ACHN (cell line): ENCODE measurements at places on chromosomes 4 and X.

- no peak for DNase-seq
Measured at GRCh38 chr4:130025701-130026100, 929.7 kb downstream of the C4orf33 start.

GRCh38 chr4:47386146-47386545, 77.4 kb downstream of the COMMD8 start:
- no peak for DNase-seq

DNA sequence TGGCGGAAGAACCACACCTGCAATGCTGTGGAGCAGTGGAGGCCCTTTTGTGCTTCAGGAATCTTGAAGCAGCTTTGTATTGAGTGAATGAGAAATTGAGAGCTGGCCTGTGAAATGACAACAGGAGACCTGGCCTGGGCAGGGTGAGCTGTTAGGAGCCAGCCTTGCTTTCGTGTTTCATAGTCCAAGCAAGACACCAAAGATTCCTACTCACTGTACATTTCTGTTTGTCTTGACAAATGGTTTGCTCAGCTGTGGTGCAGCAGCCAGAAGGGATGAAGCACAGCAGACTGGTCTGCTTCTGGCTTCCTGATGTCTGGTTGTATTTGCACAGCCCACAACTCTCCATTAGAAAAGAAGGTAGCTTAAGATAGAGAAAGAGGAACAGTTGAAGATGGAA, 96.5 kb downstream of the GATB start:
- DNase-seq: no peak

DNA sequence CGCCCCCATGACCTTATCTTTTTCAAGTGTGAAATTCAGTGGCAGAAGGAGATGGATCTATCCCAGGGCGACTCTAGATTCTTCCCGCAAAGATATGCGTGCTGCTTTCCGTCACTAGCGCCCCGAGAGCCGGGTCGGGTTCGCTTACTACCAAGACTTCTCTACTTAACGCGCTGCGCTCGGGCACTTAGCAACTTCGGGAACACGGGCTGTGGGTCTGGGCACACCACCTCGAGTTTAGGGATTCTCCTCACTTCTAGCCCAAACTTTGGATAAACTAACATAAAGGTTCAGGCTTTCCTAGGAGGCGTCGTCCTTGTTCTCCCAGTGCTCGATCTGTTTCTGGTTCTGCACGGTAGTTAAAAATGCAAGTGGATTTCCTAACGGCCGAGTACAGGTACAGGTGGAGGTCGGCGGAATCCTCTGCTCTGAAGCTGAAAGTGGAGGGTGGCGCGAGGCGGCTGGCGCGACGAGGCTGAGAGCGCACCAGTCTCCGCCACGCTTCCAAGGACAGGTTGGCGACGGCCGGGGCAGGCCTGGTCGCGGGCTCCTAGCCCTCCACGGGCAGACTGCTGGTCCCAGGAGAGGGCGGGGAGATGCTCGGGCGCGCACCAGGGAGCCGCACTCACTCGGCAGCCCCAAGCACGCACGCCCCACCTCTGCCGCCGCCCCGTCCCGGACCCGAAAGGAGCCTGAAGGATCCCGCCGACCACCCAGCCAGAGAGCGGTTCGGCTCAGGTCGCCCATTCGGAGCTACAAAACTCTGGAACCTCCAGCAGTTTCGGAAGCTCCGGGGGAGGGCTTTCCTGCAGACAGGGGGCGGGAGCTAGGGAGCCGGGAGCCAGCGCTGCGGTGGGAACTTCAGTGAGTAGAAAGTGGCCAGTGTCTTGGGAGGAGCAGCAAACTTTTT, 100.8 kb upstream of the TENM3 start:
- peak; percentile 48 for DNase-seq

- DNase-seq: peak; percentile 29
Measured at GRCh38 chr4:24067367-24068193, 177.7 kb upstream of the PPARGC1A start.

DNA sequence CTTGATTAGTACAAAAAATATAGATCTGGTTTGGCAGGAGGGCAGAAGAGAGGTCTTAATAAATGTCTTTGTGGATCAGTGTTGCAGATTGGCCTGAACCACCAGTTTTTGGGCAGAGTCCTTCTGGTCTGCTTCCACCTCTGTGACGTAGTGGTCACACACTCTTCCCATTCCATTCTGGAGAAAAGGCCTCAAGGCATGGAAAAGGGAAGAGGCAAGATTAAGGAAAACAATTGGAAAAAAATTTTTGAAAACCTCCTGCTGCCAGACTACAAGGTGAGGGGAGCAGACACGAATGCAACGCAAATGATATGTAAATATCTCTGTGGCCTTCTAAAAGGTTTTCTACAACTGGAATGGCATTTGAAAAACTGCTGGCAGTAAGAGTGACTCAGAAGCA, 24.3 kb upstream of the FAM47C start:
- DNase-seq: no peak

DNA sequence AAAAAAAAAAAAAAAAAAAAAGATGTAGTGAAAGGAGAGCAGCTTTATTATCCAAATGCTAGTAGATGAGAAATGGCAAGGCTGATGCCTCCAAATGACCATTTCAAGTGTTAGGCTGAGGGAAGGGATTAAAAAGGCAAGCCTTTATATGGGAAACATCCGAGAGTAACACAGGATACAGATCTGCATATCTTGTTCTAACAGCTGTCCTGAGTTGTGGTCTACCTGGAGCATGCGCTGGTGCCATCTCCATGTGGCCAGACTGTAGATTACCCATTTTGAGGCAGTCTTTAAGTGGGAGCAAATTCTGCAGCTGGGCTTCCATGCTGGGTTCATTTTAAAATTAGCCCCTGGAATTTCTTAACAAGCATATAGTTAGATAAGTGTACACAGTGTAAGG, 26.0 kb upstream of the ELF2 start:
- no peak for DNase-seq

DNA sequence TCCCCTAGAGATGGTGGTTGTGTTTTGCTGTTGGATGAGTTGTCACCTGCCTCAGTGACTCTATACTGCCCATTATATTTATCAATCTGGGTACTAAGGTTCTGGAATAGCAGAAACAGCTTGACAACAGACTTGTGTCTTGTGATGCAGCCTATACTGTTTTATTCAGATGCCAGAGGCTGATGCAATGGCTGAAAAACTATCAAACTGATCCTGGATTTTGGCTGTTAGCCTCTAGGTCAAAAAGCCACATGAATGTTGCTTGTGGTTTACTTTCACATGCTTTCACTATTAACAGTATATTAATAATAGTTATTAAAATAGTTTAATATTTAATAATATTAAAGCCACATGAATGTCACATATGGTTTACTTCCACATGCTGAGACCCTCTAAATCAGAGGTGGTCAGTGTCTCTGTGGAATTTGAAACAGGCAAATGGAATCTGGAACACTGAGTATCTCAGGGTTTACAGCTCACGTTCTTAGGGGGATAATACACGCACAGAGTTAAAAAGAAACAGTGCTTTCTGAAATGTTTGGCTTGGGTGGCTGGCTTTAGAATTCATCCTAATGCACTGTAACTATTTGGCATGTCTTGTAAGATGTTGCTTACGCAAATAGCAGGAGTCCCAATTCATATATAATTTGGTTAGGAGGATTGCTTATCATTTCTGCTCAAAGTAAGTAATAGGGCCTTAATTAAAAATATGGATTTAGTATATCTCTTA, 82.5 kb upstream of the LCORL start:
- no peak for DNase-seq

DNA sequence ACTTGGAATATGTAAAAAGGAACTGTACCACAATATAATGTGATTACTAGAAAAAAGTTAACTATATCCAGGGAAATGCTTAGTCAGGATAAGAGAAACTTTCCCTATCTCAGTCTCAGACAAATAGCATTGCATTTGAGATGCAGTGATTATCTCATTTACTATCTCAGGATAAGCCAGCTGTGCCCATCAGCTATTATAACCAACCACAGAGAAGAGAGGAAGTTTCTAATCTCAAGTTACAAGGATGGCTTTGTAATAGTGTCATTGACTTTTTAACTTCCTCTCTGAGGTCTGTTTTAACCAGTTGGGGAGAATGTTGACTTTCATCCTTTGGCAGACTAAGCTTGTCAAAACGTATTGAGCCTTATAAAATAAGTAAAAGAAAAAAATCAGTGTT, 56.5 kb downstream of the SNX25 start:
- DNase-seq: no peak

GRCh38 chr4:41280010-41280409, 23.3 kb downstream of the UCHL1 start:
- DNase-seq: no peak

DNA sequence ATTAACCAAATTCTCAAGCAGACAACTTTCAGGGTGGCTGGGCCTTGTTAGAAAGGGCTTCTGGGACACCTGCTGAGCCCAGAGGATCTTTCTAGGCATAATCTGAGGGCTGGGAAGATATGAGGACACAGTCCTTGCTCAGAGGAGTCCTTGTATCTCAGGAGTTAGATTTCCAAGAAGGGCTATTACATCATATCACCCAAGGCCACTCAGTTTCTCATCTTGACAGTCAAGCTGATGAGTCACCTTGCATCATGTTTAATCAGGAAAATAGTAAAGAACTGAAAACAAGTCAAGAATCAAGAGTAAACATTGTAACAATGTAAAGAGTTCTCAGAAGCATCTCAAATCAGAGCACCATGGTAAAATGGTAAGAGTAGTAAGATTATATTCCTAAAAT, 4.0 kb downstream of the PCYT1B start:
- no peak for DNase-seq
